Neural crest cell (in vitro differentiated cells): ENCODE measurements at places on chromosomes 3 and 15. TPM values are rescaled to one million over a fixed set of nuclear protein-coding genes. Genes with fewer than 3 reads are reported as not detected.

IGDCC3 gene
- 298 and 300 TPM in 2 replicates for total RNA-seq

- no peak for DNase-seq
Measured at GRCh38 chr15:58931987-58932588, 1.4 kb downstream of the SLTM start.

DNA sequence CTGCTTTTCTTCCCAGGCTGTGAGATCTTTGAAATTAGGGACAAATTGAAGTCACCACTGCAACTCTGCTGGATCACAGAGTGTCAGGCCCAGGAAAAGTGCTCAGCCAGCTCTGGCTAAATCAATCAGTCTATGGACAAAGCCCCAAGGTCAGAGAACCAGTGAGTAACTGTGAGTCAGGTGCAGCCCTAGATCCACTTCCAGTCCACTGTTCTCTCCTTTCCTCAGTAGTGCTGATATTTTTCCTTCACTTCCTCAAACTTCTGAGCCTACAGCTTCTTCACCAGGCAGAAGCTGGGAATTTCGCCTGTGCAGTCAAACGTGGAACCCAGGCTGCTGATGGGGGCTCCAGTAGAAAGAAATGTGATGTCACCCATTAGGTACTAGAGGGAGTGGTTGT is 75.1 kb upstream of the TRIM42 start:
- DNase-seq = no peak

GRCh38 chr15:87954793-87955192 is 301.7 kb downstream of the NTRK3 start:
- DNase-seq = no peak

- no peak for DNase-seq
Measured at GRCh38 chr3:11346416-11346815, 74.2 kb downstream of the ATG7 start.

WDR72 gene
- 1.7 and 2.5 TPM in 2 replicates for total RNA-seq

RLBP1 gene
- total RNA-seq = 5.7 and 6.3 TPM in 2 replicates

DNA sequence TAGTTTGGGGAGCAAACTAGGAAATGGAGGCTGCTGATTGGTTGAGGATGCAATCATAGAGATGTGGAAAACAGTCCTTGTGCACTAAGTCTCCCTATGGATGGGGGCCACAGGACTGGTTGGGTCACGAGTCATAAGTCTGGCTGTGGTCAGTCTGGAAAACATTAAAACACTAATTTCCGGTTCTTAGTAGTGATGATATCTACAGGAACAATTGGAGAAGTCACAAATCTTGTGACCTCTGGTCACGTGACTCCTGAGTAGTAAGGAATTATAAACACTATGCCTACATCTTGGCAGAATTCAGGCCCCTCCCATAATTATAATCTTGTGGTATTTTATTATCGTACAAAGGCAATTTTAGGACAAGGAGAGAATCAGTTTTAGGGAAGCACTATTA is 317.3 kb upstream of the ARPP21 start:
- DNase-seq = no peak

NMNAT3 gene
- 2.1 and 2.5 TPM in 2 replicates for total RNA-seq

UQCRC1 gene
- total RNA-seq = 288 and 297 TPM in 2 replicates

HESX1 gene
- 0.98 and 1.7 TPM in 2 replicates for total RNA-seq

GOLGA6L7 gene
- total RNA-seq = not detected in 2 replicates

GRCh38 chr3:139044366-139045210 is at the start of gene PRR23C:
Gene PRR23C, minus strand, starts transcription at chr3:139044892. Its CDS starts 272 bp downstream, at chr3:139044620.
- no peak for DNase-seq

- peak; percentile 51 for DNase-seq
Measured at GRCh38 chr3:87260270-87260669, 16.1 kb downstream of the POU1F1 start.

- no peak for DNase-seq
Measured at GRCh38 chr15:49430046-49430445, 7.0 kb downstream of the FGF7 start.

DNA sequence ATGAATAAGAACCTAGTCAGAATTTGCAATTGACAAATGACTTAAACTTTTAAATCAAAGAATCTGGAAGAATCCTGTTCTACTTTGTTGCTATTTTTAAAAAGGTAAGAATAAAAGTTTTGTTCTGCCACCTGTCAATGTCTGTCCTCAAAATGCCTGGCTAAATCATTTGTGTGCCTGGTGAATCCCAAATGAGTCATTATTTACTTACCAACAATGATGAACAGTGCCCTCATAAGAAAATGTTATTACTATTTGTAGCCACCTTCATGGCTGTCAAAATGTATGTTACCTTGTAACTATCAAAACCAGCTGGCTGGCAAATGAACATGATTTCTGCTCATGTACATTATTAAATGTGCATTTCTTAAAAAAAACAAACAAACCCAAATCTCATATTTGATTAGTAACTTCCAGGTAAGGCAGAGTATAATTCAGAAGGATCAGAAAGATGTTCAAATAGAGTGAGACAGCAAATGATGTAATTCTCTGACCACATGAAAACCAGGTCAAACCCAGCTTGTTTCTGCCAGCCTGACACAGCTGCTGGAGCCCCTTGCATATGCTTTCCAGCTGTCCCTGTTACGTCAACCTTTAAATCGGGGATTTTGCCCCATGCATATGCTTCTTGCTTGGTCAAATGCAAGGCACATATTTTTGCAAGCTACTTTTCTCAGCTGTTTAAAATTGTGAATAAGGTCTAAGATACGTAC is 137.9 kb downstream of the SSR3 start:
- no peak for DNase-seq

SPTSSB gene
- total RNA-seq = 0.20 and 0.42 TPM in 2 replicates

- DNase-seq = no peak
Measured at GRCh38 chr15:87944050-87944449, 312.5 kb downstream of the NTRK3 start.

- DNase-seq = no peak
Measured at GRCh38 chr3:50125541-50126286, 29.4 kb upstream of the SEMA3F start.
